Stimulated activated CD8-positive, alpha-beta memory T cell treated with anti-CD3 and anti-CD28 coated beads, Interleukin-7, amount 100 ng/mL, for 1 hour (primary cell): ENCODE measurements at places on chromosomes 16 and 17.

GRCh38 chr16:73170612-73171038, 122.7 kb upstream of the ZFHX3 start:
- no peak for DNase-seq

DNA sequence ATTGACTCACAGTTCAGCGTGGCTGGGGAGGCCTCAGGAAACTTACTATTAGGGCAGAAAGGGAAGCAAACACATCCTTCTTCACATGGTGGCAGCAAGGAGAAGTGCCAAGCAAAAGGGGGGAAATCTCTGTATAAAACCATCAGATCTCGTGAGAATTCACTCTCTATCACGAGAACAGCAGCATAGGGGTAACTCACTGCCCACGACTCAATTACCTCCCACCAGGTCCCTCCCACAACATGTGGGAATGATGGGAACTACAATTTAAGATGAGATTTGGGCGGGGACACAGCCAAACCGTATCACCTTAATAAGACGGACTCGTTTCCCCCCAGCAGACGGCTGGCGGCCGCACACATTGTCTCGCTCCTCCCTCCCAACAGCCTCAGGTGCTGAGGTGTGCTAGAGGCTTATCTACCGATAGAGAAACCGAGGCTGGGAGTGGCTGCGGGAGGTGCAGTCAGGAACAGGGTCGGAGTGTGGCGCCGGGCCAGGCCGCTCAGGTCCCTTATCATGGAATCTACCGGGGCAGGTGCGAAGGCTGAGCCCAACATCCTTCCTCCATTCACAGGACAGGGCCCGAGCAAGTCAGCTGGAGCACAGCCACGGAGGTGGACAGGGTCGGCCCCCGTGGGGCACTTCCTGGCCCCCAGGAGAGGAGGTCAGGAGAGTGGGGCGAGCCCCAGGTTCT, 4.9 kb upstream of the ZG16B start:
- DNase-seq = no peak

- DNase-seq = no peak
Measured at GRCh38 chr16:83095941-83096692, 469.3 kb downstream of the CDH13 start.

GRCh38 chr16:31527734-31528274, at the start of gene AHSP:
TSS of gene AHSP (plus strand) at chr16:31527900. CDS start at chr16:31528140, 240 bp downstream.
- DNase-seq = no peak

- DNase-seq = no peak
Measured at GRCh38 chr16:58970775-58971174, 236.7 kb upstream of the GOT2 start.

- DNase-seq = no peak
Measured at GRCh38 chr17:40219594-40220338, 662 bp downstream of the WIPF2 start.

DNA sequence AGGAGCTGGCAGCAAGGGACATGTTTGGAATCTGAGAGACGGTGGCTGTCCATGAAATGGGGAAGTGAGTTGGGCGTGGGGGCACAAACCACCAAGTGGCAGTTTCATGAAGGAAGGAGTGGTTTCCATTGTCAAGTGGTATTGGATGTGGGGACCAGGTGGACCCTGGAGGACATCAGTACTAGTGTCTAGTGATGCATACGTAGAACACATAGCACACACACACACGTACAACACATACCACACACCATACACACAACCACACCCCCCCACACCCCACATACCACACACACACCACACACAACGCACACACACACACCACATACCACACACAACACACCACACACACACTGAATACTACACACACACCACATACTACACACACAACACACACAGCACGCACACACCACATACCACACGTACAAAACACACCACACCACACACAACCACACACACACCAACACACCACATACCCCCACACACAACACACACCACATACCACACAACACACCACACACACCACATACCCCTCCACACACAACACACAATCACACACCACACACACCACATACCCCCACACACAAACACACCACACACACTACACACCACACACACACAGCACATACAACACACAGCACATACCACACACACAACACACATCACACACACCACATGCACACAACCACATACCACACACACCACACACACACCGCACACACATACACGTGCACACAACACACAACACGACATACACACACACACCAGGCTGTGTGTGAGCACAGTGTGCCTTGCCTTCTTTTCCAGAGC, 41.1 kb upstream of the GSE1 start:
- DNase-seq = no peak

GRCh38 chr16:11155284-11155806, 100.7 kb downstream of the SOCS1 start:
- no peak for DNase-seq

- no peak for DNase-seq
Measured at GRCh38 chr17:14165616-14166015, 71.0 kb downstream of the CDRT15 start.
